Brain (organoid and tissue), 16 donors: ENCODE measurements at places on chromosomes 4 and X.

- no peak for DNase-seq
These were observed 163.2 kb downstream of the ANK2 start for GRCh38 chr4:113212613-113213012.

- DNase-seq: no peak
These were observed 25.3 kb downstream of the ARHGAP24 start for GRCh38 chr4:85500110-85500867.

GRCh38 chr4:145503486-145504072 is 21.9 kb downstream of the SMAD1 start:
- no peak for DNase-seq

DNA sequence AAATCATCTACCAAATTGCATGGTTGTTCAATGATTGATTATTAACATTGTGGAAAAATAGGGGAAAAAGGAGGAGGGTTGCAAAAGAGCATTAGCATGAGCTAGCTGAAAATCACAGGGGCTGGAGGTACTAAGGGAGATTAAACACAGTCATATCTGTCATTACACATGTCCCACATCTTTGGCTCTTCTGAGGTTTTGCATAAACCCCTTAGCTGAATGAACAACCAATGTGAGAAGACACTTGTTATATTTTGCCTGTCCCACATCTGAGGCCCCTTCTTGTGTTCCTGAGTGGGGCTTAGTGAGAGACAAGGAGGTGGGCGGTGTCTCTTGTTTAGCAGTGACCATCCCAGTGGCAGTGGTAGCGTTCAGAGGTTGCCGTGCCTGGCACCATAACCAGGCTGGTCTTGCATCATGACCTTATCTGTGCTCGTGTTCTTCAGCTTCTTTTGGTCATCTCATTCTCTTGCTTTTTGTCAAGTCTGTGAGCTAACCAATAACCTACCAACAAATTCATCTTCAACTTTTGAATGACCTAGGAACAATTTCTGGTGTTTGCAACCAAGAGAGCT is 95.6 kb downstream of the MID1IP1 start:
- no peak for DNase-seq

- DNase-seq: no peak
These were observed 36.9 kb upstream of the PROM1 start for GRCh38 chr4:16120720-16121119.

DNA sequence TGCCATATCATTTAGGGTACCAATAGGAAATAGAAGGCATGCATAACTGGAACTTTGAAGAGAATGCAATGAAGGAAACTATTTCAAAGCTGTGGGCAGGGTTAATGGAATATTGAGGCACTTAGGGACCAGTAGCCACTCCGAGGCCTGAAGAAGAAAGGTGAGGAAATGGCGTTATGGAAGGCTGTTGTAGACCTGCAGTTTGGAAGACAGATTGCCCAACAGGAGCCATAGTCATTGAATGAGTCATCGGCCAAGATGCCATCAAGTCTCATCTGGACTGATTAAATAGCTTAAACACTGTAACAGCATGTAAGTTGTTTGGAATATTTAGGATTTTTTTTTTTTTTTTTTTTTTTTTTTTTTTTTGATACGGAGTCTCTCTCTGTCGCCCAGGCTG is 11.6 kb downstream of the CXCL13 start:
- DNase-seq: no peak

- DNase-seq: no peak
These were observed 547.5 kb downstream of the NLGN4X start for GRCh38 chrX:5681159-5681558.

- DNase-seq: peak; percentile 2
These were observed 798.7 kb downstream of the PCDH7 start for GRCh38 chr4:31518796-31519250.

- DNase-seq: no peak
These were observed 10.5 kb upstream of the APOOL start for GRCh38 chrX:84993150-84993549.

DNA sequence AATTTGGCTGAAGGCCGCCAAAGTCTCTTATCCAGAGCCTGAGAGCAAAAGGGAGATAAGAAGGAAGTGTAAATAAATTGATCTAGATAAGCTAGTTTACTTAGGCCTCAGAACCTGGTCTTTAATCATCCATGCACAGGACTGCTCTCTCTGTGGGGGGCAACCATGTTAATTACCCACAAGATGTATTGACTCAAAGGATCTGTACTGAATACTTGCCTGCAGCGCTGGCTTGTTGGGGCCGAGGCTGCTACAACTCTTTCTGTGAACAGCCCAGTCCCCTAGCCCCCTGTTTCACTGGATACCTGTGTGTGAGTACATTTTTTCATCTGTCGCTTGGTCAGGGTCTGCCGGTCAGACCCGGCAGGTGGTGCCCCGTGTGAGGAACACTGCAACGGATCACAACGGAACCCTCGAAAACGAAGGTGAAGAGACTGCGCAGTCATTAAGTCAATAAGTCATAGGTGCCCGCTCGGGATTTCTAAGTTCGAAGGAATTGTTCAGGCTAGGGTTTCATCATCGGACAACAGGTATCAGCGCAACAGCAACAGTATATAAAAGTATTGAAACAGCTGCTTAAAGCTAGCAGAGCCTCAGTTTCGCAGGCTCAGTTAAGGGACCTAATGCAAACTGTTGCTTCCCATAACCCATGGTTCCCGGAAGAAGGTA is 8.3 kb downstream of the MAGEA11 start:
- DNase-seq: no peak

GRCh38 chr4:37244583-37245390 is at the start of gene NWD2:
TSS of gene NWD2 (plus strand) at chr4:37244743. CDS start at chr4:37245068, 325 bp downstream.
- DNase-seq: peak; percentile 74
